ENCODE measurements at places on chromosomes 16 and 17. TPM values are rescaled to one million over a fixed set of nuclear protein-coding genes. Genes with fewer than 3 reads are reported as not detected.
A peak's percentile ranks its signal among the peaks of the same experiment; 100 is the strongest.

GRCh38 chr16:30110661-30111060, 2.7 kb downstream of the GDPD3 start:
- no peak for DNase-seq

CHTF18 gene
- total RNA-seq: 141 TPM

- peak; percentile 92 for DNase-seq
Observed at GRCh38 chr17:27236717-27237315, 57.1 kb upstream of the WSB1 start.

DNA sequence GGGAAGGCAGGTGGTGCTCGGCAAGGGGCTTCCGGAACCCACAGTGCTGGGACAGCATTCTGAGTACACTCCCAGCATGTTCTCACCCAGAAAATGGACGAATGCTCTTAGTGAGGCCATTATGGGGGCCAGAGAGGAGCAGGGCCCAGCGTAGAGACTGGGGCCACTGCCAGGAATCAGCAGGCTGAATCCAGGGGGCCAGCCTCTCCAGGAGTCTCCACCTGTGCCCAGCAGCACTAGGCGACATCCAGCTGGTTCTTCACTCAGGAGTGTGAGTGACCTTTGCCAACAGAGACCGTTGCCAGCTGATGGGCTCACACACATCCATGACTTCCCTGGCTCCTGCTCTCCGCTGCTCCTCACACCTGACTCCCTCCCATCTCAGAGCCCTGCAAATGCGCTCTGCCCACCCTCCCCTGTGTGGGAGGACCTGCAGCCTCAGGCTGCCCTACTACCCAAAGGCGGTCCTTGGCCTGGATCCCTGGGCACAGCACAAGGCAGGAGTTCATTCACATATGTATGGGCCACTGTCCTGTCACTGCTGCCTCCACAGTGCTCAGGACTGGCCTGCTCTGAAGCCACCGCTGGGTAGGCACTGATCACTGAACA, 5.1 kb downstream of the RHBDF1 start:
- DNase-seq: no peak

DNA sequence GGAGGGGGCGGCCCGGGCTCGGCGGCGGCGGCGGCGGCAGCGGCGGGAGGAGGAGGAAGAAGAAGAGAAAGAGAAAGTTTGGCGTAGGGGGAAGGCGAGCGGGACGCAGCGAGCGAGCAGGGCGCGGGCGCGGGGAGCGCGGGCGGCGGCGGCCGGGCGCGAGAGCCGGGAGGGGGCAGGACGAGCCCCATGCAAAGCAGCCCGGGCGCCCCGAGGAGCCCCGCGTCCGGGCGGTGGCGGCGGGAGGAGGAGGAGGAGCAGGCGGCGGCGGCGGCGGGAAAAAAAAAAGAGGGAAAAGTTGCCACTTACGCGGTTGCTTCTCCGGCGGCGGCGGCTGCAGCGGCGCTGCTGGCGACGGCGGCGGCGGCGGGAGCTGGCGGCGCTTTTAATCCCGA, 10.3 kb upstream of the ZFHX3 start:
- peak; percentile 83 for DNase-seq

SHPK gene
- total RNA-seq: 20.6 TPM

- DNase-seq: peak; percentile 54
Observed at GRCh38 chr17:44223541-44224071, 4.1 kb upstream of the UBTF start.

Data from activated CD4-positive, alpha-beta T cell treated with anti-CD3 and anti-CD28 coated beads, Interleukin-2, amount 10 ng/mL, durations not matched to agents 24 days and 14 days (primary cell).